Cardiac muscle cell (in vitro differentiated cells and primary cell): ENCODE measurements at places on chromosomes 1 and 21. TPM values are rescaled to one million over a fixed set of nuclear protein-coding genes. Genes with fewer than 3 reads are reported as not detected.

The TMEM59 gene
- polyA plus RNA-seq = 330 and 350 TPM in 2 replicates

GRCh38 chr1:58769809-58770320 is 14.0 kb downstream of the JUN start:
- H3K4me1 ChIP-seq = peaks cover 6% of the 10 kb centered on the region
- no peak overlapping the region for H3K27ac ChIP-seq
- H3K36me3 ChIP-seq = no peaks in the 10 kb centered on the region

GRCh38 chr21:10521091-10521598 is at the start of gene TPTE:
Gene TPTE, plus strand, starts transcription at chr21:10521583. Its CDS starts 17,141 bp downstream, at chr21:10538724.
- no peak within 1 kb of the TSS for H3K4me3 ChIP-seq
- H3K27me3 ChIP-seq = no peaks in the 10 kb centered on the region

The PDZK1 gene
- 0.50 and 0.77 TPM in 2 replicates for polyA plus RNA-seq

- no peaks in the 10 kb centered on the region for H3K27me3 ChIP-seq
- no peak for DNase-seq
- peaks cover 4% of the 10 kb centered on the region for H3K4me1 ChIP-seq
- no peak overlapping the region for H3K27ac ChIP-seq
- H3K36me3 ChIP-seq = peaks cover 9% of the 10 kb centered on the region
Observed at GRCh38 chr1:9262096-9262986, 27.8 kb downstream of the H6PD start.

DNA sequence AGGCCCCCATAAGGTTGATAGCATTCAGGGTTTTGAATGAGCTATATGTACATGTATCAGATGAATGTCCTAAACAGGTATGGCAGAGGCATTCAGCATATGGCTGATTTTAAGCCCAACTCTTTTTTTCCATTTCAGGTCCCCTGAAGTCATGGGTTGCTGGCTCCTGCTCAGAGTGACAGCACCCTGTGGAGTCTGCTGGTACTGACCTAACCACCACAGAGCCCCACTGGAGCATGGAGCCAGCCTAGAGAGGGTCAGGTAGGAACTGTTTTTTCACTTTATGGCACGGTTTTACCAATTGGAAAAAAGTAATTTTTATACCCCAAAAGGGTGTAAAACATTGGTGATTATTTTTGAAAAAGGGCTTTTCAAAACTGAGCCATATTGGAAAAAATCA is 82.5 kb upstream of the MPC2 start:
- H3K4me1 ChIP-seq = no peaks in the 10 kb centered on the region
- no peak for DNase-seq
- H3K4me3 ChIP-seq = no peak overlapping the region
- H3K27me3 ChIP-seq = no peaks in the 10 kb centered on the region
- no peak overlapping the region for H3K27ac ChIP-seq
- peaks cover 33% of the 10 kb centered on the region for H3K36me3 ChIP-seq

The EPHA8 gene
- 4.7 and 13.2 TPM in 2 replicates for polyA plus RNA-seq

The CD53 gene
- polyA plus RNA-seq = 0.59 TPM in 1 of 2 replicates, not detected in the other

- no peak overlapping the region for H3K27ac ChIP-seq
- DNase-seq = no peak
- H3K4me3 ChIP-seq = no peak overlapping the region
- H3K27me3 ChIP-seq = no peaks in the 10 kb centered on the region
Observed at GRCh38 chr1:202305168-202305567, 36.6 kb downstream of the UBE2T start.

- H3K27me3 ChIP-seq = no peaks in the 10 kb centered on the region
- peak; percentile 69 for DNase-seq
- H3K27ac ChIP-seq = no peak overlapping the region
- H3K4me3 ChIP-seq = no peak overlapping the region
Observed at GRCh38 chr1:36134505-36135329, 9.7 kb upstream of the COL8A2 start.

DNA sequence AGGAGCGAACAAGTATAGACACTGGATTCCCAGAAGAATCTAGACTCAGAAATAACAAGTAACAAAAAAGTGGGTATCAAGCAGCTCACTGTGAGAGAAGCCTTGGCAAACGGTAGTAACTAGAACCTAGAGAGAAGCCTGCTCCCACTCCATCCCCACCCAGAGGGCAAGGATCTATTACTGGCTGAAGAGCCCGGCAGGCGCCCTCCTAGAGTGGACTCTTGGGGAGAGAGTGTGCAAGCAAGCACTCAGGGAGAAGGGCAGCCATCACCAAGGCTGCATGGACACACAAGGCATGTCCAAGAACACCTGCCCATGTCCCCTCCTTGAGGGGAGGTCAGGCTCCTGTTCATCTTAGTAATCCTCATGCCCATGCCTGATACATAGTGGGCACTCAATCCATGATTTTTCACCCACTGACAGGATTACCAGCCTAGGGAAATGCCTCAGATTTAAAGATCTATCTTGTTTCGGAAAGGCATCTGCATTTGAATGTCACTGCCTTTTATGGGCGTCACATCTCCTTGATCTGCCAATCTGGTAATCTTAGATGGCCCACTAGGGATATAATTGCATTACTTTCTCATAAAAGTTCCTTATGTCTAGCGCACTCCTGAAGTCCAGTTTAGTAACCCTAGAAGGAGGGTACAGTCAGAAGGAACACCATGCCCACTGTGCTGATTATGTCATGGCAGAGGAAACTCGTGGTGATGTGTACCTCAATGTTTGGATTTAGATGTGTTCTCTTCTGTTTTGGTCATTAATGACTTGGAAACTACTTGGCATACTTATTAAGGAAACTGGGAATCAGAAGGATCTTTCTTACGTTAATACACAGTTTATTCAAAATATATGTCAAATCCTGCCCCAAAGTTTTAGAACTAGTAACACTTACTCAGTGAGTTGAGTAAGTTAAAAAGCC is 14.4 kb downstream of the CNN3 start:
- peak overlapping the region; percentile 5 for H3K27ac ChIP-seq
- H3K36me3 ChIP-seq = no peaks in the 10 kb centered on the region
- H3K4me3 ChIP-seq = no peak overlapping the region
- peaks cover 4% of the 10 kb centered on the region for H3K4me1 ChIP-seq

- H3K27me3 ChIP-seq = no peaks in the 10 kb centered on the region
- peak overlapping the region; percentile 29 for H3K4me3 ChIP-seq
- peak overlapping the region; percentile 88 for H3K27ac ChIP-seq
- DNase-seq = no peak
Observed at GRCh38 chr1:167094690-167095089, 815 bp downstream of the STYXL2 start.

The L1TD1 gene
- polyA plus RNA-seq = 0.37 TPM in 1 of 2 replicates, not detected in the other

DNA sequence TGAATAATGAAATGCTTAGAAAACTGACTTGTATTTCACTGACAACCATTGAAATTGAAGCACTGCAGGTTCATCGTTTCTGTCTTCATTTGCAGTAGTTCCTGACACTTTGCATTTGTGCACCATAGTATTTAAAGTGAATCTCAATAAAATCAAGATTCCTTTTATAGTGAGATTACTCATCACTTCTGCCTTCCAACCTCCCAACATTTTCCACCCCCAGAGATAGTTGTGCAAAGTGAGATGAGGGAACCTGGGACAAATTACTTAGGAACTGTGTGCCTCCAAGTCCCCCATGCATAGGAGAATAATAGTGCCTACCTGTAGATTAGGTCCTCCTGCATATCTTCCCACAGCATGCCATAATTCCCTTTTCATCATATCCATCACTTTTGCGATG is 114.9 kb upstream of the DPT start:
- no peaks in the 10 kb centered on the region for H3K27me3 ChIP-seq
- no peak overlapping the region for H3K4me3 ChIP-seq
- H3K36me3 ChIP-seq = no peaks in the 10 kb centered on the region
- H3K27ac ChIP-seq = no peak overlapping the region
- H3K4me1 ChIP-seq = peaks cover 6% of the 10 kb centered on the region

The PCSK9 gene
- polyA plus RNA-seq = 2.4 TPM in 1 of 2 replicates, not detected in the other
